ENCODE measurements at places on chromosomes 4 and X.

GRCh38 chr4:158121161-158121579 lies 51.7 kb downstream of the GASK1B start:
- no peak for DNase-seq

DNA sequence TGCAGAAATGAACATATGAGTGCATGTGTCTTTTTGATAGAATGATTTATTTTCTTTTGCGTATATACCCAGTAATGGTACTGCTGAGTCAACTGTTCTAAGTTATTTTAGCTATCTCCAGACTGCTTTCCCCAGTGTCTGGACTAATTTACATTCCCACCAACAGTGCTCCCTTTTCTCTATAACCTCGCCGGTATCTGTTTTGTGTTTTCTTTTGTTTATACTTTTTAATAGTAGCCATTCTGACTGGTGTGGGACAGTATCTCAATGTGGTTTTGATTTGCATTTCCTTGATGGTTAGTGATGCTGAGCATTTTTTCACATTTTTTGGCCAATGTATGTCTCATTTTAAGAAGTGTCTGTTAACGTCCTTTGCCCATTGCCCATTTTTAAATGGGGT lies 218.6 kb upstream of the KCNIP4 start:
- no peak for DNase-seq

- DNase-seq = peak; percentile 8
Observed at GRCh38 chr4:107034091-107034995, 1.8 kb downstream of the DKK2 start.

DNA sequence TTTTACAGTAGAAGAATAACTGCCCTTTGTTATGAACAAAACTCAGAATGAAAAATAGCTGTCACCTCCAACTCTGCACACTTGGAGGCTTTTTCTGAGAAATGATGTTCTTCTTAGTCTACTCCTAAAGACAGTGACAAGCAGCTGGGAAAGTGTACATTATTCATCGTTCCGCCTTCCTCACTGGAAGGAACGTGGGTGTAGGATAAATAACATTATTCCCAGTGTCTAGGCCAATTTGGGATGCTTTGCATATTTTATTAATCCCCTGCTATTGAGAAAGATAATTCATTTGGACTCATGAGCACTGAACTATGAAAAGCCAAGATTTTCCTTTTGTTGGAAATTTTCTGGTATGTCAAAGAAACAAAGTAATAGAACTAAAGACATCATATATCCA lies 87.8 kb downstream of the VCX2 start:
- DNase-seq = no peak

GRCh38 chr4:114015444-114015899 lies 36.0 kb upstream of the ARSJ start:
- DNase-seq = no peak

DNA sequence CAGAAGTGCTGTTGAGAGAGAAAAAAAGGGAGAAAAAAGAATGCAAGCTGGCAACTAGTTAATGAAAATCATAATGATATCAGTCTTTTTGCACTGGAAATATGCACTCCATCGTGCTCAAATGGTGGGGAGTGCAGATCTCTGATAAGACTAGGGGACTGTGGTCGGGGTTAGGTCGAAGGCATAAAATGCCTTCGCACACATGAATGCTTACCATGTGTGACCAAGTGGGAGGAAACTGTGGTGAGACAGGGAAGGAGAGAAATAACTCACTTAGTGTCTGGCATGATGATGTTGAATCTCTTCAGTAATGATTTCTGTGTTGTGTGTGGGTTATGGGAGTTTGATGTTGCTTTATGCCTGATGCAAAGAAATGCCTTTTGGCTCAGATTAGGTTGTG lies 358.9 kb downstream of the FBXO8 start:
- DNase-seq = no peak

DNA sequence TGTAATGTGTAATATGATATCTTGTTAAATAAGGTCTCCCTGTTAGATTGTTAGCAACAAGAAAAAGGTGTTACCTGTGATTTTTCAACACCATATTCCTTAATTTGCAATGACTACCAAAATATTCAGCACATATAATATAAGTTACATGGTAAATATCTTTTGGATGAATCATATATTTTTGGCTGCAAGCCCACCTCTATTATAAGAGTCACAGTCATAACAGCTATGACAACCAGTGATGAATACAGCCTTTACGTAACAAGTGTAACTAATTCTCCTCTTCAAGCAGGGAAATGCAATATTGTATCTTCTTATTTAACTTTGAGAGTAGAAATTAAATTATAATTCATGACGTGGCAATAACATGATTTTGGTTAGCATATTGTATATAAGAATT lies 187.0 kb downstream of the NLGN4X start:
- DNase-seq = no peak

DNA sequence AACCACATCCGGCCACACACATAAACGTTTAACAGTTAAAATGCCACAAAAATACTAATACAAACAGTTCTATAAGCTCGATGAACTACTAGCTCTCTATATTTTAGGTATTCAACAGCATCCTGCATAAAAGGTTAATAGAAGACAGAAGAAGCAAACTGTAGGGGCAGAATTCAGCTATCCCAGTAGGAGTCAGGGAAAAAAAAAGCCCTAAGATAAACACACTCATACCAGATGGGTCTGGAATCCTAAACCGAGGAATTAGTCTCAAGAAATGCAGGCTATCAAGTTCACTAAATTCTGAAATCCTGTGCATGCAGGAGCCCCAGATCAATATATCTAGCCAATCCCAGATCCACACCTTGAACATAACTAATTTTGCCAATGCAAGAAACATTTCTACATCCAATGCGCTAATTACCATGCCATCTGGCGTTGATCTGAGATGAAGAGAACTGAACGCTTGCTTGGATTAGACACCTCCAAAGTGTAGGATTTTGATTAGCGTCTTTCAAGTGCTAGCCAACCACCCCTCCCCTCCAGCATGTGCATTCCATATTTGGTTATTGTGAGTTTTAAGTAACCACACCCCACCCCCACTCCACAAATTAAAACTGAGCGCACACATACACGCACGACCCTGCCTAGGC lies 512.2 kb upstream of the INTU start:
- DNase-seq = no peak

- DNase-seq = no peak
Observed at GRCh38 chr4:181293014-181293413, 950.2 kb upstream of the TENM3 start.

DNA sequence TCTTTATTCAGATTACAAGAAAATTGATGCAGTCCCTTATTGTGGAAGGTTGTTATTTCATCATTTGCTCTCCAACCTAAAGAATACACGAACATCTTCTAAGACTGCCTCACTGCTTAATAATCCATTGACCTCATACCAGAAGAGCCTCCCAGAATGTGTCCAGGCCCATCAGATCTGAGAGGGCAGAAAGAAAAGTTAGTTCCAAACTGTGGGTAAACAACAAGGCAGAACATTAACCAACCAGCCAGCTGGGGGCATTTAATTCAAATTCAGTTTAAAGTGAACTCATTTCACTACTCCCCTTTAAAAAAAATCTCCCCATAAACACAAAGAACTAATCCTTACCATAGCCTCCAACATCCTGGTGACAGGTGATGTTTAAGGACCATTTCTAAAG lies 13.8 kb downstream of the GPC4 start:
- no peak for DNase-seq

DNA sequence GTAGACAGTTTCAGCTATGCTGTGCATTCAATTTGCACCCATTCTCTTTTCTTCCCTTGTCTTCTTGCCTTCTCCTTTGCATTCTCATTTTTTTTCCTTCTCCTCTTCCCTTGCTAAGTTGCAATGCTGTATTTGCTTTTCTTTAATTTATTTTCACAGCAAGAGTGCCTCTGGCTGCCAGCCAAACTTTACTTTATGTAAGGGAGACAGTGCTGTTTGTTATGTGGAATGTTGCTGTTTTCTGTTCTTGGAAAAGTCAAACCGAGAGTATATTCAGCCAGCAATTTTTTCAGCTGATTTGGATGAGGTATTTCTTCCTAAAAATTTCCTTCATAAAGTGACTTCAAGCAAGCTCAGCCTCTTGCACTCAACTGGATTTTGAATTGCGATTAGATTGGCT lies 1293.4 kb downstream of the ARAP2 start:
- no peak for DNase-seq

DNA sequence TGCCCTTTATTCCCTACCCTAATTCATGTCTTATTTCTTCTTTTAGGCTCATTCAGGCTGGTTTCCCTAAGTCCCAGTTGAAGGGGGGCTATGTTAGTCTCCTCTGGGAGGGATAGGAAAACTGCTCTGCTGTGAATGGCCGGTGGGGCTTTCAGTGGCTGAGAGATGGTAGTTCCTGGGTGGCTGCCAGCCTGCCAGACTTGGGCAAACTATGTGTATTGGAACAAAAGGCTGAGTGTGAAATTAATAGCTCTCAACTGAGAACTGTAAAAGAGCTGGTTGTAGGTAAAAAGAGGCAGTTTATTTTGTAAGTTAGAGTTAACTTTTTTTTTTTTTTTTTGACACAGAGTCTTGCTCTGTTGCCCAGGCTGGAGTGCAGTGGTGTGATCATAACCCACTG lies 28.8 kb downstream of the ARHGAP10 start:
- DNase-seq = no peak

- DNase-seq = no peak
Observed at GRCh38 chrX:34401411-34401810, 255.7 kb downstream of the TMEM47 start.

DNA sequence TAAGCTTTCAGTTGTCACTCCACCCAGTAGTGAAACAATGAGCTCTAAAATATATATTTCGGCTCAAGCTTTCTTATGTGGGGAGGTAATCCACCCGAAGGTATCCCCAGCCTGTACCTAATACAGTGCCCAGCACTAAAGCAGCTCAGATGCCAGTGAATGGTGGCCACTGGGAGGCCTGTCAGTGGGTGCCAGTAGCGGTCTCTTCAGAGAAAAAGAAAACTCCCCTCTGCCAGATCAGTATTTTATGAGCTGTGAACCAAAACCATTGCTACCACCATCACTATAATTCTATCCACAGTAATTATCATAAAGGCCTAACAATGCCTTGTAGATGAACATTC lies 835 bp upstream of the NFKB1 start:
- peak; percentile 36 for DNase-seq

DNA sequence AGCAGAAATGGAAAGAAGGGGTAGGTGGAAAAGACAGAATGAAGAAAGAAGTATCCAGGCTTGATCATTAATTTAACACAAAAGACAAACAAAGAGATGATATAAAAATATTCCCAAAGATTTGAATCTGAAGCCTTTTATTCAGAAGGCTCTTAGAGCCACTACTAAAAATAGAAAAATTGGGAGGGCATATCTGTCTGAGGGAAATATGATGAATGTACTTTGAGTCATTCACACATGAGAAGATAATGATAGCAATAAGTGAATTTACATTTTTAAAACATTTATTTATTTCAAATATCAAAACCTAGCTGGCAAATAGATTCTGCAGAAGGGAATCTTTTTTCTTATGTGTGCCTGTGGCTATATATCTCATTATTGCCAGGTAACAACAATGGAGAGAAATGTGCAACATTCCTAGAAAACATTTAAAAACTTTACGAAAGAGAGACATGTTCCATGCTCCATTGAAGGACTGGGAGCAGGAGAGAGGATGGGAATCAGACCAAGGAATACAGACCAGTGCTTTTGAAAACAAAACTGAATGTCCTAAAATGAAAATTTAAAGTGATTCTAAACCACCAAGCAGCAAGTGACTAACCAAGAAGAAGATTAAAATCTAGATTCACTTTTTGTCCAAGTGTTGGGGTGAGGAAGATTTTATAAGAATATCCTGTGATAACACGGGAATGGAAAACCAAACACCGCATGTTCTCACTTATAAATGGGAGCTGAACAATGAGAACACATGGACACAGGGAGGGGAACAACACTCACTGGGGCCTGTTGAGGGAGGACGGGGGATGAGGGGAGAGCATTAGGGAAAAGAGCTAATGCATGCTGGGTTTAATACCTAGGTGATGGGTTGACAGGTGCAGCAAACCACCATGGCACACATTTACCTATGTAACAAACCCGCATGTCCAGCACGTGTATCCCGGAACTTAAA lies 41.2 kb downstream of the ANXA5 start:
- DNase-seq = no peak

DNA sequence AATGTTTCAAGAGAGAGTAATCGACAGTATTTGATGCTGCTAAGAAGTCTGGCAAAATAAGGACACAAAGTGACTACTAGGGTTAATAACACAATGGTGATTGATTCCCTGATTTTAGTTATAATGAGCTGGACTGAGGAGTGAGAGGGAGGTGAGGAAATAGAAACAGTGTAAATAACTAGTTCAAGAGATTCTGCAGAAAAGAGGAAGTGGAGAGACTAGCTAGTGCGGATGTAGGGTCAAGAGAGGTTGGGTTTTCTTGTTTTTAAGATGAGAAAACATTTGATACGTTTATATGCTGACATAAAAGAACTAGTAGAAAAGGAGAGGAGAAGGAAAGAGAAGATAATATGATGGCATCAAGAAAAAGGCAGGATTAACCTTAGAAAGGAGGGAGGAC lies 12.2 kb upstream of the TRPC5 start:
- DNase-seq = no peak

- DNase-seq = no peak
Observed at GRCh38 chr4:14934704-14935390, 67.4 kb upstream of the CPEB2 start.

DNA sequence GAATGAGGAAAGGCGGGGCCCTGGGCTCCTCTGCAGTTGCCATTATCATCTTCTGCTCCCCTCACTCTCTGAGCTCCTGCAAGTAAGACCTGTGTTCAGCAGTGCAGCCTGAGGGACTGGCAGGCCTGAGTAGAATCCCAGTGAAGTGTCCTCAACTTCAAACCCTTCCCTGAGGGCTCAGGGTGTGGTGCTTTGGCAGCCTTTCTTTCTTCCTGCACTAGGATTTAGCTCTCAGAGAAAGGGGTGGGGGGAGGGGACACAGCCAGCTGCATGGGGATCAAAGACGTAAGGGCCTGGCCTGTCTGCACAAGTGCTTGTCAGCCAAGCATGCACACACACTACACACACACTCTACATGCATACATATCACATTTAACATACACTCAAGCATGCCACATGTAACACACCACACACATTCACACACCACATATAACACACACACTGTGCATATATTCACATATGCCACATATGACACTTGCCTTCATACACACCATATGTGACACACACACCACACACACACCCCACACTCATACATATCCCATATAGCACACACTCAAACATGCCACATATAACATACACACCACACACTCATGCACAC lies 223.4 kb upstream of the RPL34 start:
- DNase-seq = no peak

GRCh38 chr4:73776321-73776729 lies 36.0 kb downstream of the CXCL8 start:
- DNase-seq = no peak

- DNase-seq = no peak
Observed at GRCh38 chr4:7371210-7371941, 63.4 kb downstream of the PSAPL1 start.

GRCh38 chr4:118680808-118681207 lies 4.4 kb upstream of the METTL14 start:
- no peak for DNase-seq

DNA sequence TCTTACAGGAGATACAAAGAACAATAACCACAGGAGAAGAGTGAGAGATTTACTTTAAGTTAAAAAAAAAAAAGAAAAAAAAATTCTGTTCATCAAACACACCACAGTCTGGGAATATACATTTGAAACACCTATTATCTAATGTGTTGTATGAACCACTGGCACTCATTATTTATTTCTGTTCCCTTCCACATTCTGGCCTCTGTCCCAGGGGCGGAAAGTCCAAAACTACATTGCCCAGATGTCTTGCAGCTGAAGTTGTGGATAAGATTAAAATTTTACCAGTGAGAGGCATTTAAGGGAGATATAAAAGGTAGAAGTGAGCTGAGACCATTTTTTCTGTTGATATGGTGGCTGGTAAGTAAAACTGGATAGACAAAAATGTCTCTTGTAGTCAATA lies 56.2 kb downstream of the SCLT1 start:
- no peak for DNase-seq

Data from activated T-cell treated with anti-CD3 and anti-CD28 coated beads, Interleukin-2, amount 50 U/mL, for 72 hours (primary cell).